Endodermal cell (in vitro differentiated cells): ENCODE measurements at places on chromosomes 12 and 14. TPM values are rescaled to one million over a fixed set of nuclear protein-coding genes. Genes with fewer than 3 reads are reported as not detected.
A peak's percentile ranks its signal among the peaks of the same experiment; 100 is the strongest.

- H3K27ac ChIP-seq, result no peak overlapping the region
- no peak for DNase-seq
- no peaks in the 10 kb centered on the region for H3K36me3 ChIP-seq
- H3K27me3 ChIP-seq, result no peaks in the 10 kb centered on the region
Measured at GRCh38 chr12:64180951-64181350, 41.1 kb downstream of the KICS2 start.

- no peak for DNase-seq
- H3K27ac ChIP-seq, result no peak overlapping the region
- H3K4me1 ChIP-seq, result peaks cover 2% of the 10 kb centered on the region
Measured at GRCh38 chr12:80317307-80317706, 126.7 kb upstream of the PTPRQ start.

- no peaks in the 10 kb centered on the region for H3K4me1 ChIP-seq
- peak; percentile 85 for DNase-seq
Measured at GRCh38 chr14:87745507-87746118, 247.4 kb downstream of the GALC start.

DNA sequence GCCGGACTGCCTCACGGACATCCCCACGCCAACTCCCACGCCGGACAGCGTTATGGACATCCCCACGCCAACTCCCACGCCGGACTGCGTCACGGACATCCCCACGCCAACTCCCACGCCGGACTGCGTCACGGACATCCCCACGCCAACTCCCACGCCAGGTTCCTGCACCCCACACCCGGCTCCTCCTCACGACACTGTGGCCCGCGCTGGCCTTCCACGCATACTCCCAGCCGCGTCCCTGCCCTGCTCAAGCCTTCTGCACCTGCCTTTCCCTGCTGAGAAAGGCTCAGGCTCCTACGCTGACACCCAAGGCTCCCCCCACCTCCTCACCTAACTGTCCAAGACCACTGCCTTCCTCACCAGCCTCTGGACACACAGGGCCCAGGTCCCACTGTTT, 9.7 kb downstream of the CACNA2D4 start:
- H3K4me3 ChIP-seq, result no peak overlapping the region
- H3K4me1 ChIP-seq, result no peaks in the 10 kb centered on the region
- H3K36me3 ChIP-seq, result no peaks in the 10 kb centered on the region
- H3K27me3 ChIP-seq, result no peaks in the 10 kb centered on the region

GRCh38 chr14:102601378-102601925, 9.0 kb downstream of the RCOR1 start:
- H3K4me1 ChIP-seq, result no peaks in the 10 kb centered on the region
- H3K36me3 ChIP-seq, result peaks cover 12% of the 10 kb centered on the region
- H3K27me3 ChIP-seq, result no peaks in the 10 kb centered on the region
- H3K4me3 ChIP-seq, result no peak overlapping the region

GRCh38 chr14:100618763-100619320, 31.6 kb upstream of the BEGAIN start:
- H3K27me3 ChIP-seq, result no peaks in the 10 kb centered on the region
- H3K4me3 ChIP-seq, result no peak overlapping the region
- H3K4me1 ChIP-seq, result no peaks in the 10 kb centered on the region
- no peak for DNase-seq
- no peak overlapping the region for H3K27ac ChIP-seq

DNA sequence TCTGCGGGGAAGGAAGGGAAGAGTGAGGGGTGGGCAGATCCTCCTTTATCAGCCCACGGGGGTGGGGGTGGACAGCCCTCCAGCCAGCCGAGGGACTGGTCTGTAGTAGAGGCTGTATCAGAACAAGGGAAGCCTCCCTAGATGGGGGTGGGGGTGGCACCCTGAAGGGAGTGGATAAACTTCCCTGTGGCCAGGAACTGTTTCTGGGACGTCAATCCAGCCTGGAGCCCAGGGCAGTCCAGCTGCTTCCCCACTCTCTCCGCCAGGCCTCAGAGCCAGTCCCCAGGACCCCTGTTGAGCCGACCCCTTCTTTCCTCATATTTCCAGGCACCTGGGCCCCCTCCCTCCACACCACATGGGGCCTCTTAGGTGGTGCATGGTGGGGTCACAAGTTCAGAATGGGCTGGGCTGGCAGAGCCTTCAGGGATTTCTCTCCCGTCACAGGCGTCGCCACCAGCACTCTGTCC, 6.7 kb downstream of the PLD4 start:
- H3K27me3 ChIP-seq, result peaks cover 32% of the 10 kb centered on the region
- no peak overlapping the region for H3K4me3 ChIP-seq
- H3K36me3 ChIP-seq, result no peaks in the 10 kb centered on the region
- H3K27ac ChIP-seq, result no peak overlapping the region

GRCh38 chr14:30299915-30300314, 259.0 kb upstream of the G2E3 start:
- H3K36me3 ChIP-seq, result no peaks in the 10 kb centered on the region
- H3K27me3 ChIP-seq, result no peaks in the 10 kb centered on the region
- peak overlapping the region; percentile 18 for H3K27ac ChIP-seq
- peaks cover 4% of the 10 kb centered on the region for H3K4me1 ChIP-seq
- no peak overlapping the region for H3K4me3 ChIP-seq

GRCh38 chr14:50813544-50813863, 17.5 kb downstream of the NIN start:
- H3K4me1 ChIP-seq, result no peaks in the 10 kb centered on the region
- H3K27ac ChIP-seq, result no peak overlapping the region
- H3K4me3 ChIP-seq, result no peak overlapping the region
- peaks cover 27% of the 10 kb centered on the region for H3K27me3 ChIP-seq
- H3K36me3 ChIP-seq, result no peaks in the 10 kb centered on the region

DNA sequence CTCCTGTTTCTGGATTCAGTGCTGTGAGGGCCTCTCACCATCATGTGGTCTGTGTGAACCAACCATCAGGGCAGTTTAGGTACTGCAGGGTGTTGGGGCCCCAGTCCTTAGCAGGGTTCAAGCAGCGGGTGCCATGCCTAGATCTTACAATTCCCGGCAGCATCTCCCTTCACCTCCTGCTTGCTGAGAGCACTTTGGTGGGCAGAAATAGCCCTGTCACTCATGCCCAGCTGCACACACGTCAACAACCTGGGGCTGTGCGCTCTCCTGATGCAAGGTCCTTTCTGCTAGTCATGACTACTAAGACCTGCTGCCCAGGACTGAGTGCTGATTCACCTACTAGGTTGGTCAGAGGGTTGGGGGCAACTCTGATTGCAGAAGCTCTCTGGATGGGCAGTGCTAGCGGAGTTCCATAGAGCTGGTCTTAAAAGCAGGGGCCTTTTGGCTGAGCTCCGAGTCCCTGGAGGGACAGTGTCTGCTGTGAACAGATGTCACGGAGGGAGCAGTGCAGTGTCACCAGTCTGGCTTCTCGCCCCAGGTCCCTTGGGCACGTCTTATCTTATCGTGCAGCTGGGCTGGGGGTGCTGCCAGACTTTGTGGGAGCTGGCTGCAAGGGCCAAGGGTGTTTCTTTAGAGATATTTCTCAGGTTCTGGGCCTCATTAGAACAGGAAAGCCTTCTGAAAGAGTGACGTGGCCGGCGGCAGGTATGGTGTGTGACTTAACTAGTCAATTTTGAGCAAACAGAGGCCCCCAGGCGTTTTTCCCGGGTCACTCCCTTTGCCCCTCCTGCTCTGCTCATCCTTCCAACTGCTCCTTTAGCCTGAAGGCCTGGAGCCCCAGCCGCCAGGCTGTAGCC, 71.8 kb downstream of the NINJ2 start:
- no peaks in the 10 kb centered on the region for H3K27me3 ChIP-seq
- H3K36me3 ChIP-seq, result no peaks in the 10 kb centered on the region
- peak; percentile 77 for DNase-seq
- H3K27ac ChIP-seq, result no peak overlapping the region

GRCh38 chr12:112740387-112740934, 51.1 kb upstream of the RPH3A start:
- H3K4me1 ChIP-seq, result no peaks in the 10 kb centered on the region
- no peak for DNase-seq
- peaks cover 2% of the 10 kb centered on the region for H3K27me3 ChIP-seq
- no peaks in the 10 kb centered on the region for H3K36me3 ChIP-seq
- H3K4me3 ChIP-seq, result no peak overlapping the region
- no peak overlapping the region for H3K27ac ChIP-seq

- no peak overlapping the region for H3K27ac ChIP-seq
- H3K36me3 ChIP-seq, result no peaks in the 10 kb centered on the region
- no peak for DNase-seq
- no peaks in the 10 kb centered on the region for H3K27me3 ChIP-seq
- H3K4me3 ChIP-seq, result no peak overlapping the region
Measured at GRCh38 chr12:76556368-76556767, 3.2 kb downstream of the OSBPL8 start.

GRCh38 chr12:95687937-95688336, 102.6 kb downstream of the NTN4 start:
- no peak overlapping the region for H3K4me3 ChIP-seq
- peaks cover 83% of the 10 kb centered on the region for H3K36me3 ChIP-seq
- H3K27ac ChIP-seq, result no peak overlapping the region

DNA sequence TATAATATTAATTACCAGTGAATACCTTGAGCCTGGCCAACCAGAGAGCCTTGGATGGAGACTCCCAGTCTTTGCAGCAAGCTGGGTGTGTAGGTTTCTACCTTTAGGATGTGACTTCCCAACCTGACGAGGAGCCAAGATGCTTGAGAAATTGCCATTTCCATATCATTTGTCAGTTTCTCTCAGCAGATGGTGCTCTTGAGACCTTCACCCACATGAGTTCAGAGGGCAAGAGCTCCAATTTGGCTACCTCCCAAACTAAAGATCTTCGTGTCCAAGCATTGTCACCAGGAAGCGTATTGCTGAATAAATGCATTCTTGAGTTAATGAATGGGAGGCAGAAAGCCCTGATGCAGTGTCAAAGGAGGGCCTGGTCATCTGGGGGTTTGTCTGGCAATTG, 106.4 kb upstream of the TBX5 start:
- DNase-seq, result no peak
- no peak overlapping the region for H3K27ac ChIP-seq
- no peak overlapping the region for H3K4me3 ChIP-seq
- no peaks in the 10 kb centered on the region for H3K36me3 ChIP-seq
- H3K4me1 ChIP-seq, result peaks cover 3% of the 10 kb centered on the region
- peaks cover 23% of the 10 kb centered on the region for H3K27me3 ChIP-seq

DNA sequence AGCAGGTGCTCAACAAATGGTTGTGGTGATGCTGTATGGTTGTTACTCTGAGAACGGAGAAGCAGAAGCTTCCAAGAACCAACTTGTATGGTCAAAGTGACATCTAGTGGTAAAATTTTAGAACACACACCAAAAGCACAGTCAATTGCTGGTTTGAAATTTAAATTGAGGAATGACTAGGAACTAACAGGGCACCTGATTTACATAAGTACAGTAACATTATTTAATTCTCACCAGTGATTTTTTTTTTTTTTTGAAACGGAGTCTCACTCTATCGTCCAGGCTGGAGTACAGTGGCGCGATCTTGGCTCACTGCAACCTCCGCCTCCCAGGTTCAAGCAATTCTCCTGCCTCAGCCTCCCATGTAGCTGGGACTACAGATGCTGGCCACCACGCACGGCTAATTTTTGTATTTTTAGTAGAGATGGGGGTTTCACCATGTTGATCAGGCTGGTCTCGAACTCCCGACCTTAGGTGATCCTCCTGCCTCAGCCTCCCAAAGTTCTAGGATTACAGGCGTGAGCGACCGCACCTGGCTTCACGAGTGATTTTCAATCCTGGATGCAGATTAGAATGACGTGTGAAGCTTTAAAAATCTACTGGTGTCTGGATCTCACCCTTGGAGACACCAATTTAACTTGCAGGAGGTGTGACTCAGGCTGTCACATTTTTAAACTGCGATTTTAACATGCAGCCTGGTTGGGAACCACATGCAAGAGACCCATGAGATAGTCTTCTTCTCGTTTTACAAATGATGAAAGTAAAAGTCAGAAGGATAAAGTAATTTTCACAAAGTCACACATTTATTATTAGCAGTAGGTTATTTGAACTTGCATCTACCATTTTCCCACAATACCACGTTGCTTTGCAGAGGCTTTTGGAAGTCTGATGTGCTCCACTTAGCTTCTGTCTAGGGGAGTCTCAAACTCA, 14.1 kb upstream of the NUMB start:
- H3K36me3 ChIP-seq, result no peaks in the 10 kb centered on the region
- no peak overlapping the region for H3K4me3 ChIP-seq
- H3K4me1 ChIP-seq, result peaks cover 3% of the 10 kb centered on the region

DNA sequence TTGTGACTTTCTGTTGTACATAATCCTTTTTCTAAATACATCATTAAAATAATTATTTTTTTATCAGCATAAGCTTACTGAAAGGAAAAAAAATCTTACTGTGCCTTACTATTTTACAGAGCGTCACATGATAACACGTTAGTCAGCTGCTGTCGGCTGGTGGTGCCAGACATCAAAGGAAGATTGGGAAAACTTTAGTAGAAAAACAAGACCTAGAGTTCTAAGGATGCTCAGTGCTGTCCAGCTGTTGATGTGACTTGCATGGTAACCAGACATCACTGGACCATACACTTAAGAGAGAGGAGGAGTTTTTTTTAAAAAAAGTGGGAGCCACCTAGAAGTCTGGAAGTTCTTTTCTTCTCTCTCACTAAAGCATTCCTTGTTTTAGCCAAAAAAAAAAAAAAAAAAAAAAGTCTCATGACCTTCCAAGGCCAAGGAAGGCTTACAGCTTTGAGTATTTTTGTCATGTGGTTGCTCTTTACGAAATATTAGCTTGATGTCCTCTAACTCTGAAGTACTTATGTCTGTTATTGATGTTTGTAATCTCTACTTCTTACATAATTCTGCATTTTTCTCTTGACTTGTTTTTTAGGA, 4.5 kb downstream of the RASSF8 start:
- H3K27me3 ChIP-seq, result no peaks in the 10 kb centered on the region
- no peak for DNase-seq
- H3K27ac ChIP-seq, result no peak overlapping the region
- peak overlapping the region; percentile 34 for H3K4me3 ChIP-seq
- peaks cover 5% of the 10 kb centered on the region for H3K4me1 ChIP-seq

GRCh38 chr14:45201905-45202304, 51.1 kb downstream of the MIS18BP1 start:
- H3K27ac ChIP-seq, result no peak overlapping the region
- no peaks in the 10 kb centered on the region for H3K27me3 ChIP-seq
- H3K36me3 ChIP-seq, result peaks cover 56% of the 10 kb centered on the region
- H3K4me1 ChIP-seq, result no peaks in the 10 kb centered on the region
- peak; percentile 63 for DNase-seq
- no peak overlapping the region for H3K4me3 ChIP-seq

- peak; percentile 44 for DNase-seq
- peaks cover 82% of the 10 kb centered on the region for H3K27me3 ChIP-seq
- H3K4me1 ChIP-seq, result peaks cover 13% of the 10 kb centered on the region
- H3K27ac ChIP-seq, result no peak overlapping the region
Measured at GRCh38 chr12:114680604-114681069, 3.3 kb downstream of the TBX3 start.

GRCh38 chr12:127438512-127439244, 828.3 kb upstream of the TMEM132C start:
- H3K27ac ChIP-seq, result no peak overlapping the region
- H3K27me3 ChIP-seq, result no peaks in the 10 kb centered on the region
- no peaks in the 10 kb centered on the region for H3K36me3 ChIP-seq
- H3K4me3 ChIP-seq, result no peak overlapping the region

The SERPINA4 gene
- not detected in 3 replicates for total RNA-seq

The BDKRB1 gene
- total RNA-seq, result 0.24 TPM in 1 of 2 replicates, not detected in the other

The PRB2 gene
- total RNA-seq, result not detected in 3 replicates

The GUCY2C gene
- total RNA-seq, result 0.54 to 1.4 TPM (median 1.0 TPM) in 3 replicates

The KRT7 gene
- 1.1 and 1.5 TPM in 2 replicates for total RNA-seq

The TMEM30B gene
- 8.6 and 10.1 TPM in 2 replicates for total RNA-seq

The PALS1 gene
- total RNA-seq, result 25.7 to 31.9 TPM (median 29.6 TPM) in 3 replicates

The ABCD2 gene
- total RNA-seq, result not detected in 3 replicates

The P2RX7 gene
- total RNA-seq, result not detected in 3 replicates

The IFI27L1 gene
- 38.0 to 53.7 TPM (median 47.2 TPM) in 3 replicates for total RNA-seq

The HSP90AA1 gene
- 821 and 865 TPM in 2 replicates for total RNA-seq

The LIN7A gene
- 27.2 to 32.6 TPM (median 27.9 TPM) in 3 replicates for total RNA-seq

The AEBP2 gene
- total RNA-seq, result 36.7 to 51.1 TPM (median 37.8 TPM) in 3 replicates

The CACNA1C gene
- total RNA-seq, result 0.86 to 1.5 TPM (median 1.4 TPM) in 3 replicates

The PIWIL1 gene
- total RNA-seq, result not detected in 2 replicates

The SERPINA1 gene
- total RNA-seq, result not detected in 2 replicates

The RTN1 gene
- total RNA-seq, result 3.5 and 5.5 TPM in 2 replicates

The NUMB gene
- total RNA-seq, result 75.1 to 85.7 TPM (median 79.9 TPM) in 3 replicates

The KRT74 gene
- not detected in 3 replicates for total RNA-seq
